Cardiac septum (tissue), 1 donor: ENCODE measurements at places on chromosomes 2 and 18.

GRCh38 chr2:236852100-236852976, 233.4 kb upstream of the COPS8 start:
- no peak for DNase-seq

- DNase-seq = no peak
Measured at GRCh38 chr2:51027442-51027841, 4.5 kb downstream of the NRXN1 start.

- DNase-seq = no peak
Measured at GRCh38 chr2:29423061-29423666, 307.9 kb downstream of the CLIP4 start.

- DNase-seq = no peak
Measured at GRCh38 chr2:181334158-181334826, 122.9 kb upstream of the ITGA4 start.

DNA sequence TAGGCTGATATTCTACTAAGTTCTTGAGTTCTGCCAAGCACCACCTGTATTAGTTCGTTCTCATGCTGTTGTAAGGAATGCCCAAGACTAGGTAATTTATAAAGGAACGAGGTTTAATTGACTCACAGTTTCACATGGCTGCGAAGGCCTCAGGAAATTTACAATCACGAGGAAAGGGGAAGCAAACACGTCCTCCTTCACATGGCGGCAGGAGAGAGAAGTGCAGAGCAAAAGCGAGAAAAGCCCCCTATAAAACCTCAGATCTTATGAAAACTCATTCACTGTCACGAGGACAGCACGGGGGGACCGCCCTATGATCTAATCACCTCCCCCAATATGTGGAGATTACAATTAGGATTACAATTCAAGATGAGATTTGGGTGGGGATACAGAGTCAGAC, 47.7 kb upstream of the YWHAQ start:
- DNase-seq = no peak

- no peak for DNase-seq
Measured at GRCh38 chr2:118815314-118815713, 32.1 kb downstream of the EN1 start.
